CD4-positive, alpha-beta T cell treated with Interleukin-21 for 1 hour (primary cell): ENCODE measurements at places on chromosomes 7 and 10.

DNA sequence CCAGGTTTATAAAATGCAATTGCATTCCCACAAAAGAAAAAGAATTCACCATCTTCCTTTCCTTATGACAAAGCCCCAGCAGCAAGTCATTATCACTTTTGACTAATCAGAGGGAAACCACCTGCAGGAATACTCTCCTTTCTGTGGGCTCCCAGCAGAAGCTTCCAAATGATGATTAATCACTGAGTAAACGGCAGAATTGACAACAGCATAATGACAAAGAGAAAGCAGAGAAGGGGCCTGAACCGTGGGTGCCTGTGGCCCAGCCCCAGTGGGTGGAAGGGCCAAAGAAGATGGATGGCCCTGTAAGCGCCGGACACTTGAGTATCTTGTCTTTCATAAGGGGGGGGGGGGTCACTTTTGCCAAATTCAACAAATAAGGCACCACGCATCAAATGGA is 152.4 kb upstream of the NRBF2 start:
- DNase-seq, result no peak

- no peak for DNase-seq
These were observed 2.0 kb downstream of the ELN start for GRCh38 chr7:74029991-74030415.

DNA sequence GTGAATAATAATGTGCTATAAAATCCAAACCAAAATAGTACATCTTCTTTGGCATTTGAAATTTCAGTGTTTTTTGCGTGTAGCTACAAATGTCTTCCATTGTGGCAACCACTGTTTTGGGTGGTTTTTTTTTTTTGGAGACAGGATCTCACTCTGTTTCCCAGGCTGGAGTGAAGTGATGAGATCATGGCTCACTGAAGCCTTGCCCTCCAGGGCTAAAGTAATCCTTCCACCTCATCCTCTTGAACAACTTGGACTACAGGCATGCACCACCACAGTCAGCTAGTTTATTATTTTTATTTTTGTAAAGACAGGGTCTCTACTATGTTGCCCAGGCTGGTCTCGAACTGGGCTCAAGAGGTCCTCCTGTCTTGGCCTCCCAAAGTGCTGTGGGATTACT is 455.1 kb downstream of the AUTS2 start:
- no peak for DNase-seq

GRCh38 chr10:117364110-117364960 is 10.9 kb downstream of the PDZD8 start:
- DNase-seq, result no peak

DNA sequence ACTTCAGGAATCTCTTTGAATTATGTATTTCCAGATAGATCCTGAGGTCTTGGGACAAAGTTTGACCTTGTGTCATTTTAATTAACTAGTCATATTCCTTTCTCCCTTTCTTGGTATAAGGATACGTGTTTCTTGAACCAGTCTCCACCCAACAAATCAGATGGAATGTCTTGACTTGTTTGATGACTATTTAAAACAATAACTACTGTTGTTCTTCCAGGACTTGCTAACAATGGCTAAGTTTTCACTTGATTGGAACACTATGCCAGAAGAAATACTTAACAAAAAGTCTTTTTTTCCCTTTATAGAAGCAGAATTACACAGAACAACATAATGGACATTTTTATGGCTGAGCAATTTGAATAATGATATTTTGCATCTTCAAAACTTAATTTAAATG is 43.0 kb upstream of the WIPF3 start:
- DNase-seq, result no peak
